ENCODE measurements at places on chromosomes 1 and 21. TPM values are rescaled to one million over a fixed set of nuclear protein-coding genes. Genes with fewer than 3 reads are reported as not detected.

DRAXIN gene
- total RNA-seq, result 0.60 TPM

S100A5 gene
- total RNA-seq, result 2.2 TPM

C1orf94 gene
- not detected for total RNA-seq

PLEKHN1 gene
- 7.6 TPM for total RNA-seq

NCAM2 gene
- total RNA-seq, result not detected

FAM72D gene
- 18.2 TPM for total RNA-seq

RASSF5 gene
- 216 TPM for total RNA-seq

PPP1R15B gene
- 76.0 TPM for total RNA-seq

LHX8 gene
- total RNA-seq, result not detected
